ENCODE measurements at places on chromosomes 4 and X.

- no peak for DNase-seq
These were observed 138.9 kb upstream of the INPP4B start for GRCh38 chr4:142984871-142985585.

GRCh38 chrX:15345976-15346375 is 10.7 kb upstream of the PIGA start:
- no peak for DNase-seq

DNA sequence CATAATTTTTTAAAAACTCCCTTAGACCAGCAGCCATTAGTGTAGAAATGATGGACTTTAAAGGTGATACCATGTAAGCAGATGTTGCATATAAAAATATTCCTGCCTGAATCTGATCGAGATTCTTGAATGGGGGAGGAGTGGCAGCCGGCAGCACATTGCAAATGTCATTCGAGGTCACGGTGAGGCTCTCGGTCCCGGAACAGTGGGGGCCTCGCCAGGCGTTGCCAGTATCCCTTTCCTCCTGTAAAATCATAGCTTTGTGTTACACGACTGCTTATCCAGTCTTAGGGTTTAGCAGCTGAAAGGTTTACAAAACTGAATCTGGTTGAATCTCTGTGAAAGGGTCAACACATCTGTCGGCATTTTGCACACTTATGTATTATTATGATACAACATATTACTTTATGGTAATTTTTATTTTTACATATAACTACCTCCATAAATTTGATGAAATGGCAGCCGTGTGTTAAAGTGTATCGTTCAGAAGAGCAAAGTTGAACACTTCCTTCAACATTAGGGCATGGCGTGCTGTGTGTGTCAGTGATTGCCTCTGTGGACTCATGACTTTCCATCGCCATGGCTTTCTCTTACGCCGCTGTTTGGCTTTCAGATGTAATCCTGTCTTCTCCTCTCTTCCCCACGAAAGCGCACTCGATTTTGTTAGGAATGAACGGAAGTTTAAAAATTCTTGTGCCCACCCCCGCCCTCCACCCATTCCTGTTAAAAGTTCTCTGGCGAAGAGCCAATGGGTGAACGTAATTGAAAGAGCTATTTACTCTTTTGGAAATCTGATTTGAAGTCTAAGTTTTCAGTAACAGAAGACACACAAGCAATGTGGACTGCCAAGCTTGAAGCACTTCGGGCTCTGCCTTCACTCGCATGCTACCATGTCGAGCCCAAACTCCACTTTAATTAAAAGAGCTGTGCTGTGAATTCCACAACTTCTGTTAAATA is 114.8 kb downstream of the STOX2 start:
- DNase-seq, result no peak

DNA sequence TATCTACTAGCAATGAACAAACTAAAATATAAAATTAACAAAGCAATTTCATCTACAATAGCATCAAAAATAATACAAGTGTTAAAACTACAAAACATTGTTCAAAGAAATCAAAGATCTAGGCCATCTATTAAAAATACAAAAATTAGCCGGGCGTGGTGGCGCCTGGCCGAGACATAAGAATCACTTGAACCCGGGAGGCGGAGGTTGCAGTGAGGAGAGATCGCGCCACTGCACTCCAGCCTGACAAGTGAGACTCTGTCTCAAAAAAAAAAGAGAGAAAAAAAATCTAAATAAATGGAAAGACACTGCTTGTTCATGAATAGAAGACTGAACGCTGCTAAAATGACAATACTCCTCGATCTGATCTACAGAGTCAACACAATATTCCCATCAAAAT is 139.2 kb downstream of the RBM47 start:
- no peak for DNase-seq

- no peak for DNase-seq
These were observed 628.3 kb downstream of the TRIML1 start for GRCh38 chr4:188767496-188767895.

DNA sequence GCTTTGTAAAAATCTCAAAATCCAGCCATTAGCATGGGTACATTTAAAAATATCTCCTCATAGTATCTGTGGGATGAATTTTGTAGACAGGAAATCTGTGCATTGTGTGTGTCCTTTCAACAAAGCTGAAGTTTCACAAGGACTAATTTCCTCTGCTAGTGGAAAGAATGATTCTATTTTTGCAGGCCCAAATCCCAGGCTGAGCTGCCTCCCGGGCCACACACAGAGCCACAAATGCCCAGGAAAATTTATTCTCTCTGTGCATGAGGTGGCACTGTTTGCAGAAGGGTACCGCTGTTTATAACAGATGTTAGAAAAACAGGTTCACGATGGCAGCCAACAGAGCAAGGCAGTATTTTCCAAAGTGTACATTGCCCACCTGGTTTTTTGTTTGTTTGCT is 11.0 kb upstream of the VCX3B start:
- DNase-seq, result no peak
